ENCODE measurements at places on chromosomes 4 and X.

DNA sequence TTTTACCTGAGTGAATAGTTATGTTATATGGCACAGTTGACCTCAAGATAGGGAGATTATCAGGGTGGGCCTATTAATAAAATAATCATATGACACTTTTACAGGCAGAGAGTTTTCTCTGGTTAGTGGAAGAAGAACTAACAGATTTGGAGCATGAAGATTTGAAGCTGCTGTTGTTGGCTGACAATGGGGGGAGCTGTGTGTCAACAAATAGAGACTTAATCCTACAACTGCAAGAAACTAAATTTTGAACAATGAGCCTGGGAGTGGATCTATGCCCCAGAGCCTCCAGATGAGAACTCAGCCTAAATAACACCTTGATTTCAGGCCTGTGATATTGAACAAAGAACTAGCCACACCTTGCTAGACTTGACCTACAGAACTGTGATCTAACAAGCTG lies 7.2 kb upstream of the CCSER1 start:
- peak; percentile 5 for DNase-seq

DNA sequence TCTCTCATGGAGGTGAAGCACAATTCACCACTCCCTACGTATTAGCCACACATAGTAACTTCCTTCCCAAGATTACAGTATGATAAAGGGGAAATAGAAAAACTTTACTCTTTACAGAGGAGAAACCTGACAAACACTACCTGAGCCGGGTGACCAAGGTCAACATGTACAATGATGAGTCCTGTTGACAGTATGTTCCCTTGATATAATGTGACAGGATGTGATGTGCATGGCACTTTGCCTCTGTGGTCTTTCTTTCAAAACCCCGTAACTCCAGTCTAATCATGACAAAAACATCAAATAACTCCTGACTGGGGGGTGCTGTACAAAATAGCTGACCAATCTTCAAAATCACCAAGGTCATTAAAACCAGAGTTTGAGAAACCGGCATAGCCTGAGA lies 60.6 kb downstream of the CD99L2 start:
- no peak for DNase-seq

DNA sequence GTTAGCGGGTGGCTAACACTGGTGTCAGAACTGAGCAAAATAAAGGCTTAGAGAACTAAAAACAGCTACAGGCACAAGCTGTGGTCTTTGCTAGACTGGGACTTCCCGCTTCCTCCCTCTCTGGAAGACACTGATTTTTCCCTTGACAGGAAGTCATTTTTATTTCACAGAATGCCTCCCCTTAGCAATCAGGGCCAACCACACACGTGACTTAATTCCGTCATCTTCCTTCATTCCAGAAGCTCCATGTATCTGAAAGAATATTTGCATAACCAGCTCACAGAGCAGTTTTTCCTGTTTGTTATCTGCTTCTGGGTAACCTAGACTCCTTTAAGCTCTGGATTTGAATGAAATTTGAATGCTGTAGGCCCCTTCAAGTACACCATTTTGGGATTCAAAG lies 327.5 kb upstream of the FRG1 start:
- peak; percentile 4 for DNase-seq

- no peak for DNase-seq
These were observed 171.4 kb downstream of the FRMPD4 start for GRCh38 chrX:12309744-12310076.

DNA sequence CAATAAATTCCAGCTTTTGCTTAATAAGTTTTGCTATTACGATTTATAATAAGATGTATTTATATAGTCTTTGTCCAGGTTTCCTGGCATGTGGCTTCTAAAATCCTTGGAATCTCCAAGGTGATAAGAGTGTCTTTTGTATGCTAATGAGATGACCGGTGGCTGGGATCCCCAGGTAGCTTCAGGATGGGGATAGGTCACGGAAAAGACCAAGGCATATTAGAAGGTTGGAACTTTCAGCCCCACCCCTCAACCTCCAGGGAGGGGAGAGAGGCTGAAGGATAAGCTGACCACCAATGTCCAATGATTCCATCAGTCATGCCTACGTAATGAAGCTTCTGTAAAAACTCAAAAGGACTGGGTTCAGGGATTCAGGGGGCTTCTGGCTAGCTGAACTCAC lies 41.7 kb downstream of the SMIM20 start:
- DNase-seq = no peak

- no peak for DNase-seq
These were observed 153.4 kb downstream of the FMR1NB start for GRCh38 chrX:148134578-148134977.

- no peak for DNase-seq
These were observed 576.9 kb upstream of the PCDH10 start for GRCh38 chr4:132572210-132572609.

DNA sequence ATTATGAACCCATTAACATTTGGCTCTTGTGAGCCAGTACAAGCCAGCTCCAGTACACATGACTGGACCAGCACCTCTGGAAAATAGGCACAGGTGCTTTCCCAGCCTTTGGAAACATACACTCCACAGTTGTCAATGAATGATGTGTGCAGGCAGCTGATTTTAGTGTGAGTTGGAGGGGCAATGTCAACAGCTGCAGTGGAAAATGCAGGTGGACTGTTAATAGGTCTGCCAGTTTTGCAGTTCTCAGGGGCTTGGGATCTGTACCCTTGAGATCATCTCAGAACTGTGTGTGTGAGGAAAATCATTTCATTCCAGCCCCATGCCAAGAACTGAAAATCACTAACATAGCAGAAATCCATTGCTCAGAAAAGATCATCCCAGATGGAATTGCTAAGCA lies 81.7 kb upstream of the CHRDL1 start:
- no peak for DNase-seq

GRCh38 chrX:39144956-39145355 lies 343.7 kb downstream of the MID1IP1 start:
- DNase-seq = peak; percentile 82

GRCh38 chr4:6338951-6339817 lies 69.5 kb downstream of the WFS1 start:
- DNase-seq = no peak

DNA sequence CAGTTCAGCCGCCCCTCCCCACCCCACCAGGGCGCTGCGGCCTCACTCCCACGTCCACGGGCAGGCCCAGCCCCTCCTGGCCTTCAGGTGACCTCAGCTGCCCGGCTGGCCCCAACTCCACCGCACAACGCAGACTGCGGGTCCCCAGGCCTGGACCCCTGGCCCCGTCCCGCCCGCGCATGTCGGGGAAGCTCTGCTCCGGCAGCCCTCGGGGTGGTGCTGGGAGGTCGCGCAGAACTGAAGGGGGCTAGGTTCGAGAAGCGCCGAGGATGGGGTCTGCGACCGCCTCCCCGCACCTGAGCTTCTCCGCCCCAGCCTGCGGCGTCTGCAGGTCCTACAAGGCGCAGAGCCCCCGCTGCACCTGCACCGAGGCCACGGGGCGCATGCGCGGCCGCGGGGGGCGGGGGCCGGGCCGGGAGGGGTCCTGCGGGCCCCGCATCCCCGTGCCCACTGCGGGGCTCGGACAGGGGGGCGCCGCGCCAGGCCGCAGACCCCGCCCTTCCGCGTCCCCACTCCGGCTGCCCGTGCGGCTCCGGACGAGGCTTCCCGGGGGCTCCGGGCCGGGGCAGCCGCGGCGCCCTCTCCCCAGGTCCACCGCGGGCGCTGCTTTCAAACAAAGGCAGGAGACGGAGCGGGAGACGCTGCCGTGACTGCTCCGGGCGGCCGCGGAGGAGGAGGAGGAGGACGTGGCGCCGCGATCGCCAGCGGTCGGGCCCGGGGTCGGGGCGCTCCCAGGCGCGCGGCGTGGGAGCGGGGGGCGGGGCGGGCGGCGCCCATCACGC lies 672 bp upstream of the NAT8L start:
- peak; percentile 16 for DNase-seq

DNA sequence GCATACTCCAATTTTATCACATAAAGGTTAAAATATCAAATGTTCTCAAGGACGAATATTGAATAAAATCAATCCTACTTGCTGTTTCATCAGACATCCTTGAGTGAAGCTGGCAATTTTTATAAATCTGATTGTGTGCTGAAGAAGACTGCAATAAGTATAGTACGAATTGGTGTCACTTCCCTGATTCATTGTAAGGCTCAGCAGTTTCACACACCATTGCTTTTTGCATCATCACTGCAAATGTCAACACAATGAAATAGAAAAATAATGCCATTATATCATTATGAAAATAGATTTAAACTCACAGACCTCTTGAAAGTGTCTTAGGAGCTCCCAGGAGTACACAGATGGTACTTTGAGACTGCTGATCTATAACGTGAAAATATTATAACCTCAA lies 172.5 kb downstream of the ANKRD50 start:
- no peak for DNase-seq

- peak; percentile 62 for DNase-seq
These were observed 5.1 kb upstream of the CXCL10 start for GRCh38 chr4:76028350-76028765.

DNA sequence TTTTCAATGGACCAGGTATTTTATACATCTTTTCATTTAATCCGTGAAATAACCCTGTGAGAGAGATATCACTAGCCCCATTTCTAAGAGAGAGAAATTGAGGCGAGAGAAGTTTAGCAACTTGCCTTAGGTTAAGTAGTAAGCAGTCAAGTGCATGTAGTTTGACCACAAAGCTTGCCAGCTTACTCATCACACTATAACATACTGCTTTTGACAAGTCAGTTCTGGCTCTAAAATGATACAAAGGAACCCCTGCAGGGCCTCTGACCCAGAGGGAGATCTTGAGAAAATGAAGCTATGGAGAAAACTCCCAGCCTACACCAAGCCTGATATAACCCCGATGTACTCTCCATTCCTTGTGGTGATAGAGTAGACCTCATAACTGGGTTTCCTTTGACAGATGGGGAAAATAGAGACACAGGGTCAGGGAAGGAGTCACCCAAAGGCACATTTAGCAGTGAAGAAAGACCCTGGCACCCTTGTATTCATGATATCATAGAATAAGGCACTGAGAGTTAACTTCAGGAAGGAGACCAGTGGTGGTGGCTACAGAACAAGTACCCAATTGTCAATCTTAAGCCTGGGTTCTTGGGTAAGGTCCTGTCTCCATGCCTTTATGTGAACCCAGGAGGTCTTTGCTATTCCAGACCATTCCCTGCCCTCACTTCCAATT lies 60.2 kb upstream of the MSN start:
- DNase-seq = peak; percentile 31

GRCh38 chrX:38287674-38288073 lies 39.6 kb downstream of the RPGR start:
- no peak for DNase-seq

- peak; percentile 21 for DNase-seq
These were observed 207.5 kb upstream of the FTHL17 start for GRCh38 chrX:31279359-31279758.

- no peak for DNase-seq
These were observed 178.2 kb downstream of the HS3ST1 start for GRCh38 chr4:11250510-11250909.

GRCh38 chrX:148441387-148441786 lies 59.0 kb upstream of the AFF2 start:
- no peak for DNase-seq

GRCh38 chrX:670645-671044 lies 40.1 kb downstream of the SHOX start:
- DNase-seq = no peak

DNA sequence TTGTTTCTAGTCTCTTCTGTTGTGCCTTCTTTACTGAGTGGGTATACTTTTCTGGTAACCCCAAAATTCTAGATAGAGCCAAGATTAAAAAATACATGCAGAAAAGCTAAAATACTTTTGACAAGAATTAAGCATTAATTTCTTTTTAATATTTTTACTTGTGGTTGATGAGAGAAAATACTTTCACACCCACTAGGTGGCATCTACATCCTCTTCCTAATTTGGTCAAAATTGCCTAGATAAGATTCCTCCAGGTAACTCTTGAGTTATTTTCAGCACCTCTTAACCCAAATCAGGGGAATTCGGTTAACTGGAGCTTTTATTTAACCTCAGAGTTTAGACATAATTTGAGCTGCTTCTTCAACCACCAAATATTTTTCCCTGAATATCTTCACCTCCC lies 28.4 kb upstream of the COX7B2 start:
- peak; percentile 6 for DNase-seq

- no peak for DNase-seq
These were observed 1077.3 kb upstream of the PCDH10 start for GRCh38 chr4:132071815-132072214.

- no peak for DNase-seq
These were observed 8.8 kb downstream of the CHST7 start for GRCh38 chrX:46582325-46582724.

DNA sequence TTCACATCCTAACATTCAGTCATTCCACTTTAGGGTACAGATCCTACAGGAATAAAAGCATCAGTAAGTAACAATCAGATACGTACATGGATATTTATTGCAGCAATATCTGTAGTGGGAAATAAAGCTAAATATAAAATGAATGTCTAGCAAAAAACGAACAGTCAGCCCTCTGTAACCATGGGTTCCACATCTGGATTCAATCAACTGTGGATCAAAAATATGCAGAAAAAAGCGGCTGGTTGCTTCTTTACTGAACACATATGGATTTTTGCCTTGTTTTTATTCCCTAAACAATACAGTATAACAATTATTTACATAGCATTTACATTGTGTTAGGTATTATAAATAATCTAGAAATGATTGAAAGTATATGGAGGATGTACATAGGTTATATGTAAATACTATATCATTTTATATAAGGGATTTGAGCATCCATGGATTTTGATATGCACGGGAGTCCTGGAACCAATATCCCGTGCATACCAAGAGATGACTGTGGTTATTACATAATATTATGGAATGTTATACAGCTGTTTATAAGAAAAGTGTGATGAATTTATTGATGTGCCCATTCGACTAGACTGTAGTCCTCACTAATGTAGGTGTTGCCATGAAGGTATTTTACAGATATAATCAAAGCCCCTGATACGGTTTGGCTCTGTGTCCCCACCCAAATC lies 132.8 kb downstream of the ARHGEF9 start:
- no peak for DNase-seq

DNA sequence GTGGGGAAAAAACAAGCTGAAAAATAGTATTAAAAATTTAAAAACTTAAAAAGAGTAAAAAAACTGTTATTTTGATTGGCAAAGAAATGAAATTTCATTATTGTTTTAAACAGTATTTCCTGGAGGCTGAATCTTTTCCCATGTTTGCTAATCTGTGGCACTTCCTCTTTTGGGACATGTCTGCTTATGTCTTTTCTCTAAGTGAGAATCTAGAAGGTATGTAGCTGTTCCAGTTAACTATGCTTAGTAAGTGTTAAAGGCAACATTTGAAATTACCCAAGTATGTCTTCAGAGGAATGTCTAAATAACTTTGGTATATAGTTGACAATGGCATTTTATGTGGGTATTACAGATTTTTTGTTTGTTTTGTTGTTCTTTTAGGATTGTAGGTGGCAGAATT lies 81.6 kb upstream of the TBC1D9 start:
- DNase-seq = peak; percentile 30

DNA sequence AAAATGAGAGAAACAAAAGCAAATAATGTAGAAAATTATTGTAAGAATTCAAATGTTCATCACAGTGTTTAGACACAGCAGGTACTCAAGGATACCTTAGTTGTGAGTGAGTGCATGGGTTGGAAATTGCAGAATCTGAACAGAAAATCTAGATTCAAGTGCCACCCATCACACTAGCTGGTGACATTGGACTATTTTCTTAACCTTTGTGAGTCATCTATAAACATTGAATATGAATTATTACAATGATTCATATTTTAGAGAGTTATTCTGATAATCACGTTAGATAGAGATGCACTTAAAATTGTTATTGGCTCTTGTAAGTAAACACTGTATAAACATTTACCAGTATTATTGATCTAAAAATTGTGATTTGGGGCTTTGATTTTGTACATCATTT lies 1113.1 kb downstream of the STIM2 start:
- DNase-seq = no peak

- no peak for DNase-seq
These were observed 2.1 kb downstream of the ANOS1 start for GRCh38 chrX:8729811-8730210.

- no peak for DNase-seq
These were observed 323.6 kb upstream of the DIPK2B start for GRCh38 chrX:45524296-45524695.
